CD4-positive, alpha-beta T cell (primary cell): ENCODE measurements at places on chromosomes 5 and 9.

GRCh38 chr5:15585128-15585527 lies 85.1 kb downstream of the FBXL7 start:
- no peak for DNase-seq

- DNase-seq = no peak
Observed at GRCh38 chr9:94085062-94085639, 887 bp downstream of the PTPDC1 start.

DNA sequence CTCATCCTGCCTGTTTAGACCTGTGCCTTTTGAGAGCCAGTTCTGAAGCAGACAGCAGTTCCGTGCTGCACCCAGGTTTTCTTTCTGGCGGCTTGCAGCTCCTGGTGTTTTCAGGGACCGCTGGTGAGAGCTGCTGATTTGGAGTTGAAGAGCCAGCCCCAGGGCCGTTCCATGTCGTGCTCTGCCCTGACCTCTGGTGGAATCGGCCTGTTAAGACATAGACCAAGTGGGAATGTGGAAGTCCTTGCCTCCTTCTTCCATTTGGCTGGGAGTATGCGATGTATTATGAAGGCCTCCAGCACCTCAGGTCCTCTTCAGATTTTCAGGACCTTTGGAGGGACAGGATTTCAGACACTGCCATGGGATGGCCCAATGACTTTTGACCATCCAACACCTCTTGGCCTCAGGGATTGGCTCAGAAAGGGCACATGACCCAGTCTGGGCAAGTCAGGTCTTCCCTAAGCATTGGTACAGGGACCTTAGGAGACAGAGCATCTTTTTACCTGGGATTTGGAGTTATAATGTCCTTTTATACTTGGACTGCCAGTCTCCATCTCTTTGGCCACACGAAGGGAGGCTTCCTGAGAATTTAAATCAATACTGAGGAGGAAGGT lies 136.1 kb upstream of the CLINT1 start:
- DNase-seq = peak; percentile 28

- no peak for DNase-seq
Observed at GRCh38 chr9:125754096-125754495, 6.9 kb downstream of the PBX3 start.

DNA sequence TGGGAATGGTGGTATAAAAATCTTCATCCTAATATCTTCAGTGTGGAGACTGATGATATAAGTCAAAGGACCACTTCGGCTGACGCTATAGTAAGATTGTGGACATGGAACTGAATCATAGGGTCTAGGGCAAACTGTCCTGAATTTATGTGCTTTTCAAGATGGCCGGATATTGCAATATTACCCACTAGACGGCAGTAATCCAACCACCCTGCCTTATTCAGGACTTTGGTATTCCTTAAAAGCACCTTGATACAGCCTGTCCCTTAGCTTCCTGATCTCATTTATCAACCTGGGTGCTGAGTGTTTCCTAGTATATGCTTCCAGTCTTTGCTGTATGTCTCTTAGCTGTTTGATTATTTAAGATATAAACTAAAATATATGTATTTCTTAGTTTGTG lies 71.2 kb upstream of the COX7C start:
- DNase-seq = no peak

DNA sequence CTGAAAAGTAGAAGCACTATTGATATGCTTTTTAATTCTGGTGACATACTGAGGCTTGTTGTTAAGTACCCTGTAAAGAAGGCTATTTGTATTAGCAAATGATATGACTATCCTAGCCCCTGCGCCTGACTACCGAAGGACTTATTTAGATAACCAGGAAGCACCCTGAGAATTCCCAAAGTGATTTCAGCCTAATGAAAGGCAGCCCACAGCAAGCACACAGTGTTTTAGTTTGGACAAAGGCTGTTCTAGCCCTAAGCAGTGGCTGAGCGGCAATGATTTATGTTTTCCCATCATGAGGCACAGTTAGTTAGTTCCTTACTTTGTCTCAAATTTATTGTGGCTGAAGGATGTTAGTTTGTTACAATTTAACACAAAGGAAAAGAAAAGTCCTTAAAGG lies 235.3 kb downstream of the KCTD16 start:
- DNase-seq = no peak

DNA sequence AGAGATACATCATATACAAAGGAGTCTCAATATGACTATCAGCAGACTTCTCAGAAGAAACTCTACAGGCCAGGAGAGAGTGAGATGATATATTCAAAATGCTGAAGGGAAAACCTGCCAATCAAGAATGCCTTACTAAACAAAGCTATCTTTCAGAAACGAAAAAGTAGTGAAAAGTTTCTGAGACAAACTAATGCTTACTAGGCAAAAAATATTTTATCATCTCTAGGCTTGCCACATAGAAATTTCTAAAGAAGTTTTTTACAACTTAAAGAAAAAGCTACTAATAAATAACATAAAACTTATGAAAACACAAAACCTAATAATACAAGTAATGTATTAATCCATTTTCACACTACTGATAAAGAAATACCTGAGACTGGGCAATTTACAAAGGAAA lies 59.9 kb upstream of the SPEF2 start:
- no peak for DNase-seq

GRCh38 chr9:109012876-109013678 lies at the start of gene CTNNAL1:
Gene CTNNAL1 (minus strand): TSS chr9:109013499. CDS start chr9:109013442, 57 bp downstream.
- peak; percentile 75 for DNase-seq

DNA sequence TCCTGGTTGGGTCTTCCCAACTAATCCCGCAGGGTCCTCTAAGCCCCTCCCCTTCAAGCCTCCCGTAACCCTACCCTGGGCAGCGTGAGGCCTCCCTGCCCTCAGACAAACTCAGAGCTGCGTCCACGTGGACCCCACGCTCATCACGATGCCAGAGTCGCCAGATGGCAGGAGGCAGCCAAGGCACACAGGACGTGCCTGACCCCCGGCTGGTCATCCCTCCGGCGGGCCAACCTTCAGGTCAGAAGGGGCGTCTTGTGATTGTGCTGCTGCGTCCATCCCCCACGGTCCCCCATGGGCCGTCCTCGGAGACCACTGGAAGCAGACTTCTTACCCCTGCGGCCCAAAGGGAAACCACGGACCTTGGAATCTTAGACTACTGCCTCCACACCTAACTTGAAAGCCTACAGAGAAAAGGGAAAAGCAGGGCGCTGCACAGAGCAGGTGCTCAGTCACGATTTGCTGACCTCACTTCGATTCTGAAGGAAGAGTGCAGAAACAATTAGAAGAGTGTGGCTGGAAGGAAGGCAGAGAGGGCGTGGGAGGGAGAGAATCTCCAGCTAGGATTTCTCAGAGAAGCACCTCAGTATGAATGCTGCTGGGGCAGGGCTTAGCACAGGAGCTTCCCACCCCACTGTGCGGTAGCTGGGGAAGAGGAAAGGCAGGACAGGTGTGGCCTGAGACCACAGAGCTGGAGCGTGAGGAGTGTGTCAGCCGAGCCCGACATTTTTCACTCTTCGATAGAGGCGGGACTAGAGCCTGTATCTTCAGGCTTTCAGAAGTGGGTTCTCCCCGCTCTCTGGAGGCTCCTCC lies 174.8 kb downstream of the ERCC6L2 start:
- DNase-seq = no peak

DNA sequence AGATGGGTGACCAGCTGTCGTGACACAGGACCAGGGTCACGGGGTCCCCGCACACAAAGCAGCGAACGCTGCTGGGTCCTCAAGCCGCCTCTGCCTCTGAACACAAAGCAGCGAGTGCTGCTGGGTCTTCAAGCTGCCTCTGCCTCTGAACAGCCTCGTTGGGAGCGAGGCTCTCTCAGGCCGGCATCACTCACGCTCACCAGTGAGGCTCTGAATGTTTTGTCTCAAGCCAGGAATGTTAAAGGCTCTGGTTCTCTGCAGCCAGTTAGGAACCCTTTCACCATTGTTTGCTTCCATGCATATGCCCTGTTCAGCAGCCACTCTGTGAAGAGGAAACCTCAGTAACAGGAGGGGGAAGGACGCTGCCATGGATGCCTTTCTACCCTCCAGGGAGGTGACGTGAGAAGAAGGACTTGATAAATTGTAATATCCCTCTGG lies 82.7 kb upstream of the TAF11L2 start:
- no peak for DNase-seq

- no peak for DNase-seq
Observed at GRCh38 chr5:77590347-77590746, 48.2 kb downstream of the OTP start.

- DNase-seq = no peak
Observed at GRCh38 chr9:121107029-121107428, 32.3 kb downstream of the CNTRL start.

GRCh38 chr5:142034994-142035393 lies 22.2 kb upstream of the GNPDA1 start:
- DNase-seq = peak; percentile 20

GRCh38 chr9:27468000-27468399 lies 56.1 kb upstream of the IFNK start:
- no peak for DNase-seq

- no peak for DNase-seq
Observed at GRCh38 chr5:129069292-129069691, 25.3 kb upstream of the ISOC1 start.

GRCh38 chr9:86794391-86795046 lies 152.8 kb downstream of the GAS1 start:
- DNase-seq = no peak

DNA sequence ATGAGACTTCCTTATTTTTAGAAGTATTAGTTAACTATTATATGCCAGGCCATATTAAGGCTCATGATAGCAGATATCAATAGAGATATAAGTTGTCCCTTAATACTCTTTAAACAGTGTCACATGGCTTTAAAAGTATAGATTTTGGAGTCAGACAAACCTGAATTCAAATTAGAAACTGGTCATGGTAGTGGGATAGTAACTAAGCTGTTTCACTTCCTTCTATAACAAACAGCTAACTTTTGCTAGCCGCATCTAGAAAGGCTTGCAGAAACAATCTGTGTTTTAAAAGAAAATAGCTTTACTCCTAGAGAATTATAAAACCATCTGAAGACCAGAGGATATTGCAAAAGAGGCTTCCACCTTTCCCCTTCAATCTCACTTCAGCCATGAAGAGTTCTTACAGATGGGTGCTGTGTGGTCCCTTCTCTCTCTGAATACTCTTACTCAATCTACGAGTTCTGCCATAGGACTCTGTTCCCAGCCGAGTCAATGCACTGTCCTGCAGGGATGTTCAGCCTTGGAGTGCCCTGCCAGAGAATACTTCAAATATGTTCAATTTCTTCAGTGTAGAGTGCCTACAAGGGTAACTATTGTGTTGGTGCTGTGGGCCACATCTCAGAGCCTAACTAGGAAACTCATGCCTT lies 810.2 kb downstream of the EFNA5 start:
- DNase-seq = no peak

DNA sequence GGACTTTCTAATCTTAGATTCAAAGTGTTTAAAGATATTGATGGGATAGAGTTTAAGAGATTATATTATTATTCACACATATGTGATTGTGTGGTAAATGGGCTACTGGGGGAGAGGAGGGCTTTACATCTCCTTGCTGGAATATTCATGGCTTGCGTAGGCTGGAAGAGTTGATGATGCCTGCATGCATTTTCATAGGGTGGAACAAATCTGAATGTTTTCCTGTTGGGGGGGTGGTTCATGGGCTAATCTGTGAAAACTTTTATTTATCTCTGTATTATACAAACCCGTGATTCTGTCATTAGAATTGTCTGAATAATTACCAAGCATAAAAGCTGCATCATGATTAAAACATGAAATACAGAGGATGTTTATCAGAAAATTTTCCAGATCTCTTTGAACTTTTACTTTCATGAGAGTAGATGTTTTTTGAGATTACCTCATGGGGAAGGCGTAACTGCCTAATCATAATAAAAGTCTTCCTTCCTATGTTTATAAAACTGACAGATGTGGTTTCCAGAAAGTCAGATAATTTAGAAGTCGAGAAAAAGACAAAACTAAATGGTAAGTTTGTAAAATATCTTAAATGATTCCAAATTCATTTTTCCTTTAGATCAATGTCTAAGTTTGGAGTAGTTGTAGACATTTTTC lies 1185.4 kb upstream of the SEMA6A start:
- DNase-seq = no peak

- no peak for DNase-seq
Observed at GRCh38 chr9:35028341-35028740, 38.8 kb downstream of the DNAJB5 start.

GRCh38 chr5:982377-983237 lies 26.0 kb upstream of the NKD2 start:
- DNase-seq = no peak

GRCh38 chr5:151448038-151448985 lies 909 bp downstream of the SLC36A1 start:
- DNase-seq = peak; percentile 8

GRCh38 chr5:122434205-122434970 lies 122.4 kb downstream of the SNCAIP start:
- DNase-seq = no peak

- no peak for DNase-seq
Observed at GRCh38 chr5:154516475-154516874, 38.4 kb upstream of the HAND1 start.
